M059J (cell line): ENCODE measurements at places on chromosomes 2 and 18. TPM values are rescaled to one million over a fixed set of nuclear protein-coding genes. Genes with fewer than 3 reads are reported as not detected.

Gene MC2R
- not detected in 2 replicates for total RNA-seq

Gene SIX3
- total RNA-seq, result not detected in 2 replicates

GRCh38 chr2:160336105-160336504 lies 136.0 kb upstream of the ITGB6 start:
- DNase-seq, result peak; percentile 29

GRCh38 chr2:152304836-152305235 lies 30.1 kb upstream of the FMNL2 start:
- no peak for DNase-seq

GRCh38 chr2:155748131-155748530 lies 584.4 kb downstream of the NR4A2 start:
- no peak for DNase-seq
